ENCODE measurements at places on chromosomes 13 and 19. TPM values are rescaled to one million over a fixed set of nuclear protein-coding genes. Genes with fewer than 3 reads are reported as not detected.

- no peak for DNase-seq
Measured at GRCh38 chr19:6212403-6213265, 67.1 kb downstream of the MLLT1 start.

DNA sequence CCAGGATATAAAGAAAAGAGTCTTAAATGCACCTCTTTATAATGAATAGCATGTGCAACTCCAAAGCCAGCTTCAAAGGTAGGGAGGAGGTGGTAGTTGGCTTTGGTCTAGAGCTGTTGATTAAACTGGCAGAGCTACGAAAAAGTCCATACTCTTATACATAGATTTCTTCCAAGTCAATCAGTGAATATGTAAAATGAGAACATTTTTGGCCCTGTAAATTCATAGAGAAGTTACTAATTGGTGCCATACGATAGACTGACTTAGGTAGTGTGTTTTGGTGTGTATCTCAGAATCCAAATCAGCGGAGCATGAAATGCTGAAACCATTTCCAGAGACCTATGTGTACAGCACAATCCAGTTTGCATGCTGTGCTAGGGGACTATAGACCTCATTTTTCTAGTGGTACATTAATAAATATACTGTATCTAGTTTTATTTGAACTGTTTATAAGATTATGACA, 17.1 kb upstream of the DPY19L3 start:
- no peak for DNase-seq

DNA sequence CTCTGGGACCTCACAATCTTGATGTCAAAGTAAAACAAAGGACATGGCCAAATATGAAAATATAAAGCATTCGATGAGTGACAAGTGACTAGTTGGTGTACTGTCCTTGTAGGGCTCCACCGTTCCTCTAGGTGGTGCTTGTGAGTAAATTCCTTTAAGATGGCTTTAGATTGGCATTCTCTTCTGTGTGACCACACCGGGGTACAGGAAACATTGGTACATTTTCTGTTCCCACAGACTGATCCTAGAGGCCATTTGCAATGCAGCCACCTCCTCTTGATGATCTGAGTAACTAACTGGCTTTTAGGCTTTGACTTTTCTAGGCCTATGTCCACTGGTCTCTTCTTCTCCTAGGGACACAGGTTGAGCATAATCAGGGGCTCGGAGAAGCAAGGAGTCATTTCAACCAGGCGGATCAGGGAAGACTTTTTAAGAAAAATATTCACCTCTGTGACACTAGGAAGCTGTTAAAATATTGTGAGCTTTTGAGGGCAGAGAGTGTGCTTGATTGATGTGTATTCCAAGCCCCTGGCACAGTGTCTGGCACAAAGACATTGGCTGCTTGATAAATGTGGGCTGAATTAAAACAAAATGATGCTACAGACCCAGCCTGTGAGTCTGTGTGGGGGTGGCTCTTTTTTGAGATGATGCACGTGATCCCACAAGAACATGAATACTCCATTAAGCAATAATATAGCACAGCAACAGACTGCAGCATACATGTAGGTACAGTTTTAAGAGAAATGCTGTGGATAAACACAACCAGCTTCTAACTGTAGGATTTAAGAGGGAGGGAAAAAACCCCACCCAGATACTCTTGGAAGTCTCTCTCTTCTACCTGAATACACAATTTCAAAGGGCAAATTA, 21.0 kb downstream of the EPSTI1 start:
- no peak for DNase-seq

DNA sequence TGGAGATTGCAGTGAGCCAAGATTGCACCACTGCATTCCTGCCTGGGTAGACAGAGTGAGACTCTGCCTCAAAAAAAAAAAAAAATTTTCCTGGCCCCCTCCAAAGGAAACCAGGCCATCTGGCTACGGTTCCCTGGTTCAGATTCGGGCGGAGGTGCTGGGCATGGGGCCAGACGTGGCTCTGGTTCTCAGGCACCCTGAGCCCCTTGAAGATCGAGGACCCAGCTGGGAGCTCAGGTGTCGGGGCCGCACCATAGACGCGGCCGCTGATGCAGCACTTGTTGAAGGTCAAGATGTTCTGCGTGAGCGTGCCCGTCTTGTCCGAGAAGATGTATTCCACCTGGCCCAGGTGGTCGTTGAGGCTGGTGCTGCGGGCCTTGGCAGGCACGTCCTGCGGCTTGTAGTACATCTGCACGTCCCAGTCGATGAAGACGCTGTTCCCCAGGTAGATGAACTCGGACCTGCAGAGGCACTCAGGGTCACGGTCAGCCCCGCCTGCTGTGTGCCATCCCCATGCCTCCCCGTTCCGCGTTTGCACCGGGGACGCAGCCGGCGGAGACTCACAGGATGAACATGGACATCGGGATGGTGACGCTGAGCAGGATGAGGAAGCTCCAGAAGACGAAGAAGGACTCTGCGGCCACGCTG, 12.3 kb downstream of the ATP8B3 start:
- DNase-seq, result no peak

DNA sequence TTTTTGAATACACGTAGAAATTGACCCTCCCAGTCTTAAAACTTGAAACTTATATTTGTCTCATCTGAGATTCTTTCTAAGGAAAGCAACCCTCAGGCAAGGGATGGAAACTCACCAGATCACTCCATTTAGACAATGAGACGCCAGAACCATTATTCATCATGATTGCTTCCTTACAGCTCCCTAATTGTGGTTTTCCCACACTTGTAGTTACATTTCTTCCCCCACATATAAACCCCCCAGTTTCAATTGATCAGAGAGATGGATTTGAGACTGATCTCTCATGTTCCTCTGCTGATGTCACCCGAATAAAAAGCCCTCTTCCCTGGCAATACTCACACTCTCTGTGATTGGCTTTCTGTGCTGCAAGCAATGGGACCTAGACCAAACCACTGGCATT, 197.9 kb upstream of the STARD13 start:
- DNase-seq, result no peak

GRCh38 chr13:94987081-94987480, 274.7 kb upstream of the SOX21 start:
- no peak for DNase-seq

- DNase-seq, result no peak
Measured at GRCh38 chr19:926323-926588, 421 bp downstream of the ARID3A start.

DNA sequence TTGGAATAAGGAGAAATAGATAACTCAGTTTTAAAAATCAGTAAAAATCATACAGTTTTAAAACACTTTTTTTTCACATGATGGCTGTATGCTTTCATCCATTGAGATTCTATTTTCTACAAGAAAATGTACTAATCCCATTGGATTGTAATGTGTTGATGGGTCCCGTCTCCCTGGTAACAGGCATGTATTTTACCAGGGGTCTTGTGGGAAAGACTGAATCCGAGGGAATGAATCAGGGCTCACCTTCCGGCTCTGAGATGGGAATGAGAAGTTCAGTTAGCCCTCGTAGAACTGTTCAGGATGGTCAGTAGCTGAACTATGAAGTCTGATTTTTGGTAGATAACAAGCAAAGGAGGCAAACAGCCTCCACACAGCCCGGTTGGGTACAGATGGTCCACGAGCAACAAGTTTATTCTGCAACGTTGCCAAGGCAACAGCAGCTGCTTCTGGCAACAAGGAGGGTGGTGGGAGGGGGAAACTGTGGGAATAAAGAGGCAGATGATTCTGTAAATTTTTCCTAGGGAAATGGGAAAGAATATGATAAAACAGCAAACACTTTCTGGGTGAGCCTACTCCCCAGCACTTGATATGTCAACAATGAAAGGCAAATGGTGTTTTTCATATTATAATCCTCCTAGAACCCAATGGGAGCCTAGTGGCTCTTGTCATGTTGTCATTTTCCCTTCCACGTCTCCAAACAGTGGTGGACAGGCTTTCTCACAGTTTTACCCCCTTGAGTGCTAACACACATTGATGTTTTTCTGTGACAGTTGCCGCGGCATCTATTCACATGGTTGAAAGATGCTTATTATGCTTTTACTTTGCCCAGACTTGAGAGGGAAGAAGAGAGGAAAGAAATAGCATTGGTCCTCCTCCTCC, 12.4 kb upstream of the SIAH3 start:
- DNase-seq, result no peak

DNA sequence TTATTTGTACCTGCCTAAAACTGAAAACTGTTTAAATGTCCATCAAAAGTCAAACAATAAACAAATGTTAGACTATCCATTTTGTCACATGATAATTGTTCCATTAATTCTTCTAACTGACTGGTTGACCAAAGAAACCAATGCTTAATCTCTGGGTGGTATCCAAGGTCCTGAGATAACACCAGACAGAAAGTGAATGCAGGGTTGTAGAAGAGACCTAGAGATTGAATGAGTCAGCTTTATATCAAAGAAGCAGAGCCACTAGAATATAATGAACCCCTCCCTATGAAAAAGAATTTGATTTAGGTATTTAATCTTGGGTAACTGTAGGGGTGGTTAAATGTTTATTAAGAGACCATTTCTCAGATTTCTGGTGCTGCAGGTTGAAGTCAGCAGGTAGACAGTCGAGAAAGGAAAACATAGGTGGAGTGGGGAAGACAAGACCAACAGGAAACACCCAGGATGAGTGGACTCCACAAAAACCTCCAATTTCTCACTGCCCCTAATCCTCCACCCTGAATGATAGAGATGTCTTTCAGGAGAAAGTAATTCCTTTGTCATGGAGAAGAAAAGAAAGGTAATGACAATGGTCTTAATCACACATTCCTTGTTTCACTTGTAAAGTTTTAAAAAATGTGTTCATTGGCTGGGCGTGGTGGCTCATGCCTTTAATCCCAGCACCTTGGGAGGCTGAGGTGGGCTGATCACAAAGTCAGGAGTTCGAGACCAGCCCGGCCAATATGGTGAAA, 536.4 kb downstream of the IRS2 start:
- DNase-seq, result no peak

GRCh38 chr13:90565985-90566713, 781.3 kb upstream of the MIR17HG start:
- DNase-seq, result no peak

DNA sequence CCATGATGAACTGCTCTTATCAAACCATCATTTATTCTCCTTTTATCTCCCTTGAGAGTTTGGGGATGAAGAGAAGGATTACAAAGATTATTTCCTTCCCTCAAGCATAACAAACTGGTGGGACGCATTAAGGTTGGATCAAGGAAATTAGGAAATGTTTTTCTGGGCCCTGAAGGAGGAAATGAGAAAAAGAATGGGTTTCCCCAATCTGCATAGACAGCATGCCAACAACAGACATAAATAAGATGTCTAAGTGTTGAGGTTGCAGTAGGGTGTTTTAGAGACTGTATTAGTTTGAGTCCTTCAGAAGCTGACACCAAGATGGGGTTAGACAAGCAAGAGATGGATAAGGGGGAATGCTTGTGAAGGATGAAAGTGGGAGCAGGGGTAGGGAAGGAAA, 7.3 kb downstream of the EPSTI1 start:
- DNase-seq, result no peak

GRCh38 chr13:108276060-108276459, 6.5 kb downstream of the TNFSF13B start:
- DNase-seq, result peak; percentile 50

DNA sequence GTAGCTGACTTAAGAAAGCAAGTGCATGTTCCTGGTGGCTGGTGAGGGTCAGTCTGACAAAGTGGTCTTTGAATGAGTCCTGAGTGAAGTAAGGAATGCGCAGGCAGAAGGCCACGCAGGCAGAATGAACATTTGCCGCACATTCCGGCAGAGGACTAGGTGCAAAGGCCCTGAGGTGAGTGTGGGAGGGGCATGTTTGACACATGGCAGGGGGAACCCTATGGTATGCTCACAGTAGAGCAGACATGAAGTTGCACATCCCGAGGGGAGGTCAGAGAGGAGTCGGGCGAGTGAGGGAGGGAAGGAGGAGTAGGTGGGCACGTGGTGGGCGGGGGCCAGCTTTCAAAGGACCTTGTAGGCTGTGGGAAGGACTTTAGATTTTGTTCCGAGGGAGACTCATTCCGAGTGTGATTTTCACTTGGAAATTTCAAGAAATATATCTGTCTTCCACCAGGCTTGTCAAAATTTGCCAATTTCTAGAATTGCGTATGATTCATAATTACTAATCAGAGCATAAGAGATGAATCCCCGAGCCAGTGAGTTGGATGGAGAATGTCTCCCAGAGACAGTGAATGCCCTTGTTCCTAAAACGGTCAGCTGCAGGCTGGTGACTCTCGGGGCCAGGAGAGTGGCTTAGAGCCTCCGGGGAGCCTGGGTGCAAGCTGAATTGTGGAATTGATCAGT, 40.3 kb downstream of the ERICH6B start:
- no peak for DNase-seq

GRCh38 chr13:38386421-38386820, 36.8 kb downstream of the UFM1 start:
- no peak for DNase-seq

- no peak for DNase-seq
Measured at GRCh38 chr13:104301171-104301975, 1235.2 kb upstream of the SLC10A2 start.

DNA sequence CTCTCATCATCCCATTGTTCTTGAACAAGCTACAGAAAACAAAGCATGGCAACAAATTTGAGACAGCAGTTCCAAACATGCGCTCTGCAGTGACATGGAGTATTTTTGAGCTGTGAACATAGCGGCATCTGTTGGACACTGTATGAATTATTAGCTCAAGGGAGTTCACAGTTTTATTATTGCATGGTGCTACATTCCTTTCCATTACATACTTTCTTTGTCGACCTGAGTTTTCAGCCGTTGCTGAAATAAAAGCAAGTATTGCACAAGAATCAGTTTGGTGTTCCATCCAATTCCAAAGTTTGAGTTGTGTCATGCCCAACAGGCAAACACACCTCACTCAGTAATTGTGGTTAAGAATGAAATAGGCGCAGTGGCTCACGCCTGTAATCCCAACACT, 30.1 kb upstream of the METTL21C start:
- DNase-seq, result no peak

- no peak for DNase-seq
Measured at GRCh38 chr19:51783372-51783771, 11.6 kb upstream of the FPR3 start.

- peak; percentile 52 for DNase-seq
Measured at GRCh38 chr13:33127009-33127551, 110.9 kb downstream of the KL start.

- peak; percentile 59 for DNase-seq
Measured at GRCh38 chr19:45876411-45877197, 9.3 kb downstream of the IRF2BP1 start.

DNA sequence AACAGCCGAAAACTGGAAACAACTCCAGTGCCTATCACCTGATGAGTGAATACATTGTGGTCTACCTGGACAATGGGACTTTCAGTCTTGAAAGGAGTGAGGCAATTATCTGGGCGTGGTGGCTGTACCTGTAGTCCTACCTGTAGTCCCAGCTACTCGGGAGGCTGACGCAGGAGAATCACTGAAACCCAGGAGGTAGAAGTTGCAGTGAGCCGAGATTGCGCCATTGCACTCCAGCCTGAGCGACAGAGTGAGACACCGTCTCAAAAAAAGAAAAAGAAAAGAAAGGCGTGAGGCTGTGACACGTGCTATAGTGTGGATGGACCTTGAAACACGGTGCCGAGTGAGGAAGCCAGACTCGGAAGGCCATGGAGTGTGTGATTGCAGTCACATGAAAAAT, 4.1 kb upstream of the NTN5 start:
- no peak for DNase-seq

The PEAK3 gene
- total RNA-seq, result 2.3 TPM

The ZNF837 gene
- 0.53 TPM for total RNA-seq

The SIGLEC10 gene
- 1.4 TPM for total RNA-seq

The F2RL3 gene
- 2.3 TPM for total RNA-seq

The HIPK4 gene
- total RNA-seq, result 0.09 TPM

The RAB8A gene
- total RNA-seq, result 28.2 TPM

The PLEKHF1 gene
- 32.8 TPM for total RNA-seq

Measured in left cardiac atrium (tissue), 4 donors.